B cell (primary cell): ENCODE measurements at places on chromosomes 11 and 22. TPM values are rescaled to one million over a fixed set of nuclear protein-coding genes. Genes with fewer than 3 reads are reported as not detected.

- peak; percentile 93 for DNase-seq
Observed at GRCh38 chr11:61357233-61357893, 4.3 kb downstream of the CYB561A3 start.

Gene CARD18
- total RNA-seq = not detected in 2 replicates

DNA sequence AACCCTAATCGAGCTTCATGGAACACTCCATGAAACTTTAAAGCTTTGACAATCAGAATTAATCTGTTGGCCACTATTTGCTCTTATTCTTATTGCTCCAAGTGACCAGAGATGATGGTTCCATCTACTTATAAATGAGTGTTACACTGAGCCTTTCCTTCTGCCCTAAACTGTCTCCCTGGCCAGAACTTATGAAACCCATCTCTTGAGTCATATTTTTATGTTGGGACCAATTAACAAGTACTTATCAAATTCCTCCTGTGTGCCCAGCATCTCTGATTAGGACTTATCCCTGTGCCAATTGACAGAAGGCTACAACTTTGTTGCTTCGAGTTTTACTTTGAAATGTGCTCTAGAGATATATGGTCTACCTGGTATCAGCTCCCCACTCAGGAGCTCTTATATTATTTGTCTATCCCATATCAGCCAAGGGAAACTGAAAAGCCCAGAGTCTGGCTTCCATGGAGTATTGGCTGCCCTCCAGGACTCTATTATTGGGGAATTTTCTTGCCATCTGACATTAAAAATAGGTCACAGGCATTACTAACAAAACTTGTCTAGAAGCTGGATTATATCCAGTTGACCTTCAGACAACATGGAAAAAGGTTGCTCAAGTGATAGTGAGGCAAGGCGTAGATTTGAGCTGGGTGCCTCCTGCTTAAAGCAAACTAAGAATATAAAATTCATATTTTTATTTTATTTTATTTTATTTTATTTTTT, 8.8 kb downstream of the KREMEN1 start:
- DNase-seq = no peak

- no peak for DNase-seq
Observed at GRCh38 chr22:49206281-49206680, 621.4 kb downstream of the BRD1 start.

GRCh38 chr22:25853501-25854284, 111.7 kb downstream of the MYO18B start:
- no peak for DNase-seq

GRCh38 chr11:113261709-113262475, 52.5 kb upstream of the TTC12 start:
- no peak for DNase-seq

Gene MMP7
- total RNA-seq = not detected in 2 replicates

DNA sequence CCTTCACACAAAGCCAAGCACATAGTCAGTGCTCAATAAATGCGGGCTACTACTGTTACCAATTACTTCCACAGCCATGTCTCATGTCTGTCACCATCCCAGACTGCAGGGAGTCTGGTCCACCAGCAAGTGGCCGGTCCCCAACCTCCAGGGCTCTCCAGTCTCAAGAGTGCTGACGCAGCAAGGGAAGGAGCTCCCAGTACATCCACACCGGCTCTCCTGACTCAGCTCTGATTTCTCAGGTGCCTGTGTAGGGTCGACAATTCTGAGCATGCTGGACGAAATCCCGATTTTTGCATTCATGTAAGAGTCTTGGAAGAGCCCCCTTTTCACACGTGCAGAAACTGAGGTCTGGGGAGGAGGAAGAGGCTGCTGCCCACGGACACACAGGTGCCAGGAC, 10.3 kb upstream of the NEFH start:
- DNase-seq = no peak

GRCh38 chr11:117501237-117501898, 173.7 kb downstream of the CEP164 start:
- no peak for DNase-seq

- DNase-seq = no peak
Observed at GRCh38 chr11:43549624-43550023, 130.9 kb upstream of the HSD17B12 start.

Gene MYOD1
- not detected in 2 replicates for total RNA-seq

DNA sequence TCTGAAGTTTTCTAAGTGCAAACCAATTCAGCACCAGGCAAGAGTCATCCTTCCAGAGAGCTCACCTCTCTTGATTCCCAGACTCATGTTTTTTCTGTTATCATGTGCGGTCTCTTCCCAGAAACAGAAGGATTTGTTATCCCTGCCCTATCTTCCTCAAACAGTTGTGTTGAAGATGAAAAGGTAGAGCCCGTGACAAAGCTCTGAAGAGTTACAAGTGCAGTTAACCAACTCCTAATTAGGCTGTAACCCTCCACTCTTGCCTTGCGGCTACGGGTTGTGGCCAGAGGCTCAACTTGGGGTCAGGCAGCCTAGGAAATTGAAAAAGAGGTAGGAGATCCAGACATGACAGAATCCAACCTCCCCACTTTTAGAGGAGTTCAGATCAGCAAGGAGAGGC, 76.2 kb upstream of the CADM1 start:
- DNase-seq = no peak

DNA sequence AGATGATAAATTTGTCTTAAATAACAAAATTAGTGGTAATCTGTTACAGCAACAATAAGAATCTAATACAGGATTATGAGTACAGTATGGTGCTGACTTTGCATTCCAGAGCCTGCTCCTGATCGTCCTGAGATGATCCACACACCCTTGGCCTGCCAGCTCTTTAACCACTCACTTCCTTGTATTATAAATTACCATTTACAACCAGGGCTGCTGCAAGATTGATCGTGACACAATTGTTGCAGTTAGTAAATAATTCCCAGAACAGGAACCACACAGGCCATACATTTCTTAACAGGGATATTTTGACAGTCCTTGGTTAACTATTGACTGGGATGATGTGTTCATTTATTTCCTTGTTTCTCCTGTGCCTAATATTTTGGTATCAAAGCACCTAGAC, 3.8 kb upstream of the CBLIF start:
- no peak for DNase-seq

DNA sequence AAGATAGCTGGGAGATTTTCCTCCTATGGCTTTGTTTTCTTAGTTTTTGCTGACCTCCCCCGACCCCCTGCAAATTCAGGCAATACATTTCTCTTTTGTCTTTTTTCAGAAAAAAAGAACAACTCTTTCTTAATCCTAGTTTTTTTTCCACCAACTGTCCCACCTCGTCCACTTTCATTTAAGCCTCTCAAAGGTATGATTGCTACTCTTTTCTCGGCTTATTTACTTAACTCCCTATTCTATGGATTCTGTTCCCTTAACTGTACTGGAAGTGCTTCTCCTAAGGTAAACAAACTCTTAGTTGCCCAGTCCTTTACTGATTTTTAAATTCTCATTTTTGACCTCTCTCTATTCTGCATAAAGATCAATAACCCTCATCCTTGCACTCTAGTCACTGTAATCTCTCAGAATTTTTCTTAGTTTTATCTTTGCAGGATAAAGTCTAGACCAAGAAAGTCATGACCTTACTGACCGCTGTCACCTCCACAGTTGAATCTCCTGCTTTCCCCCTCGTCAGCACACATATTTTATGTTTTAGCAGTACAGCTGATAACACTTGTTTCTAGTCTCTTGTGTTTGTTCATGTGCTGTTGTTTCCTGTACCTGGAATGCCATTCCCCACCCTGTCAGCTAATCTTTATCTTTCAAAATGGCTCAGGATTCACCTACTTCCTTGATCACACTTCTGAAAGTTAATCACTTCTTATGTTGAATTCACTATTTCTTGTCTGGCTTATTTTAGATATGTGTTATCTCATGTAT, 14.9 kb downstream of the TBCEL start:
- no peak for DNase-seq

DNA sequence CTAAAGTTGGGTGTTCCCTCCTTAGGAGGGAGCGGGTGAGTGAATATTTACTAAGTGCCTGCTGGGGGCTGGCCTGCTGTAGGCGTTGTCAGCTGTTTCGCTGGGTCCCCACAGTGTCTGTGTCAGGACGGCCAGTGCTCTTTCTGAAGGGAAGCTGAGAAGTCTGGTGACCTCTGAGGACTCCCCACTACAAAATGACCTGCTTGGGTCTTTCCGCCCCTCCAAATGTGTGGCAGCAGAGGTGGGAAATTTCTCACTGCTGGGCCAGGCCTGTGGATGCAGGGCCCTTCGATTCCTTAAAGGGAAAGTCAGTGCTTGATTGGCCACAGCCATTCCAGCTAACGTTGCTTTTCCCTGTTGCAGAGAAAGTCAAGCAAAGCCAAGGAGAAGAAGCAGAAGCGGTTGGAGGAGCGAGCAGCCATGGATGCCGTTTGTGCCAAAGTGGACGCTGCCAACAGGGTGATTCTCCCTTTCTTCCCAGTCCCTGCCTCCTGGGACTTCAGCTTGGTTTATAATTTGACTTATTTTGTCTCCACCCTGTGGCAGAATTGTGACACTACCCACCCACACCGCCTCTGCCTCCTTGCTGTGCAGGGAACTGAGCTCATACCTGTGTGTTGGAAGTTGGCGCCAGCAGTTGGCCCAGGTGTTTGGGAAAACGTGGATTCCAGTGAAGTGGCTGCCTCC, 6.8 kb downstream of the NAA40 start:
- peak; percentile 63 for DNase-seq

- DNase-seq = no peak
Observed at GRCh38 chr11:28858076-28858475, 749.9 kb downstream of the METTL15 start.

Gene DNAJB7
- total RNA-seq = not detected in 2 replicates

Gene OR5B21
- total RNA-seq = 0.74 and 1.5 TPM in 2 replicates
